Vagina (tissue), 2 donors: ENCODE measurements at places on chromosomes 11 and 22.

DNA sequence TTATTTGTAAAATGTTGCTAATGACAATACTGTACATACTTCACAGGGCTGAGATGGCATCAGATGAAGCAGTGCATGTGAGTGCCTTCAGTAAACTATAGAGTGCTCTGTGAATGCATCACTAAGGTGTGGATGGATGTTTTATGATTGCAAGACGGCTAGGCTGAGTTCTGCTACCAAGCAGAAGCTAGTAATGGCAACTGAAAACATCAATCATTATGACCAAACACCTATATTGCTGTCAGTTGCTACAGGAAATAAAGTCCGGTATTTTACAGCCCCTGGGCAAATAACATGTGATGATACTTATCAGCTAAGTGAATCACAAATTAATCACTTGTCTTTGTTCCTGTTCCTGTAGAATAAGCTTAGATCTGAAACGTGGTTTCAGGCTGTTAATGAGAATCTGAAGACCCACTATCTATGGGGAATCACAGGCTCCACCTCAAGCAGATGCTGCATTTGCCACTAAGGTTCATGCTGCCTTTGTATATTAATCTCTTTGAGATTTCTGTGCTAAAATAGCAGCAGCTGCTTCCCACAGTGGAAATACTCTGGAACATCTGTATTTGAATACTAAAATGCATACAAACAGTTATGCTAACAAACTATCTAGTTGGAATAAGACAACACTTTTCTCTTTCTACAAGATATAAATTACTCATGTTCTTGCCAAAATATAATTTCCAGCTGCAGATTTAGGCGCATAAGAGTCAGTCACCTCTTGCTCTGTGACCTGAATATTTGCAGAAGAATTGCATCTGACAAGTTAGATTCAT is 254.0 kb upstream of the PITPNB start:
- no peak for DNase-seq

DNA sequence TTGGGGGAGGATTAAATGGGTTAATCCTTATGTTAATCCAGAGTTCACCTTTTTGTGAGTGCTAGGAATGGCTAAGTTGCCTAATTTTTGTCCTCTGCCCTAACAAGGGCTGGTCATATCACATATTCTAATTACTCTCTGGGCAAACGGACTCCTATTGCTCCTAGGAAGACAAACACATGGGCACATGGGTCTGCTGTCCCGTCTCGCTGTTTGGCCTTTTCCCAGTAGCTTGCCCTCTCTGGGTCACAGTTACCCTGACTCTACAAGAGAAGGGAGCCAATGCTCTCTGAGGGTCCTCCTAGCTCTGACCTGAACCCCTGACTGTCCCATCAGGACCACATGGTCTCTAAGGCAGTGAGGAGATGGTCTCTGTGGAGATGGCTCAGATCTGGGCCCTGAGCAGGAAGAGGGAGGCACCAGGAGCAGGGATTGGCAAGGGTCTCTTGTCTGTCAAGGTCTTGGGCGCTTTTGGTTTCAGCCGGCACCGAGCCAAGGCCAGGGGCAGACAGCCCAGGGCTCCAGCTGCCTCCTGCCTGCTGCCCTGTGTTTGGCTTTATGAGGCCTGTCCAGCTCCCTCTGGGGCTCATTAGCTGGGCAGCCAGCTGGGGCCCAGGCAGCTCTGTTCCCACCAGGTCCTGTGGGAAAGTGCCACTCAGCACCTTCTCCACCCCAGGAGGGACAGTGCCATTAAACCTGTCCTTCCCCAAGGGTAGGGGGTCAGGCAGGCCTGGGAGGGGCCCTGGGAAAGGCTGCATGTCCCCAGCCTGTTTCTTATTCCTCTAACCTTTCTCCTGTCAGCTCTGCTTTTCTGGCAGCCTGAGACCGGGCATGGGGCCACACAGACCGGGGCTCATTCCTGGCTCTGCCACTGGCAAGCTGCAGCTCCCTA is 559.9 kb downstream of the MN1 start:
- DNase-seq = no peak

DNA sequence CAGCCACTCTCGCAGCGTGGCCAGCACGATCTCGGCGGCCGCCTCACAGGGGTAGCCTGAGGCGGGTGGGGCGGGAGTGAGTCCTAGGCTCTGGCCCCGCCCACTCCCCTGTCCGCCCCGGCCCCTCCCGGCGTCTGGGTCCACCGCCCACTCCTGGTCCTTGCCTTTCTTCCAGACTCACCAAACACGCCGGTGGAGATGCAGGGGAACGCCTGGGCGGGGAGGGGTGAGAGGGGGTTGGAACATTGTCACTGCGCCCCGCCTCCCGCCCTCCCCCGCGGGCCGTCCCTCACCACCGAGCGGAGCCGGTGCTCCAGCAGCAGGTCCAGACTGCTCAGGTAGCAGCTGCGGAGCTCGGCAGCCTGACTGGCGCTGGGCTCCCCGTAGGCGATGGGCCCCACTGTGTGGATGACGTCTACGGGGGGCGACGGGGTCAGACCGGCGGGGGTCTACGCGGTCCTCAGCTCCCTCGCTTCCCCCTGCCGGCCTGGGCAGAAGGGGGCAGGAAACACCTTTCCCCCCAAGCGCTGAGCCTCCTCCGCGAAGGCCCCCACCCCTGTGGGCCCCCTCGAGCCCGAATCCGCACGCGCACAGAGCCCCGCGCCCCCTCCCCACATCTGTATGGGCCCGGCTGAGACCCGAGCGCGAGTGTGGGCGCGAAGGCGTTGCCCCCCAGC is 13.2 kb downstream of the OTUB1 start:
- no peak for DNase-seq

GRCh38 chr11:70313945-70314344 is 43.5 kb downstream of the PPFIA1 start:
- DNase-seq = no peak

GRCh38 chr11:112627588-112628045 is 333.6 kb upstream of the NCAM1 start:
- no peak for DNase-seq

- no peak for DNase-seq
Measured at GRCh38 chr22:43164636-43165035, 13.3 kb downstream of the TSPO start.

DNA sequence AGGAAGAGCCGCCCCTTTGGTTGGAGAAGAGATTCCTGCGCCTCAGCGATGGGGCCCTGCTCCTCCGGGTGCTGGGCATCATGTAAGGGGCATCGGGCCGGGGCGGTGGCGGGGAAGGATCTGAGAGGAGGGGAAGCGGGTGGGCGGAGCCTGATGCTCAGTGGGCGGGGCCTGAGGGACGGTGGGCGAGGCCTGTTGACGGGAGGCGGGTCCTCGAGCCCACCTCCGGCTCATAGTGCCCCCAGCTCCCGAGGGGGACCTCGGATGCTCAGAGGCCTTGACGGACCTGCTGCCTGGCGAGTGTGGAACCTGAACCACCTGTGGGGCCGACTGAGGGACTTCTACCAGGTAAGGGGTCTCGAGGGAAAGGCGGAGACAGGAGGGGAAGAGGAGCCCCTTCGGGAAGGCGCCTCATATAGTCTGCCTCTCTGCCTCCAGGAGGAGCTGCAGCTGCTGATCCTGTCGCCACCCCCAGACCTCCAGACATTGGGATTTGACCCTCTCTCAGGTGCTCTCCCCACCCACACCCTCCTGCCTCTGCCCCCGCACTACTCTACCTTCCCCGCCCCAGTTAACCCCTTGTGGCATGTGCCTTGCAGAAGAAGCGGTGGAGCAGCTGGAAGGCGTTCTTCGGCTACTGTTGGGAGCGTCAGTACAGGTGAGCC is 799 bp downstream of the CCDC88B start:
- no peak for DNase-seq

DNA sequence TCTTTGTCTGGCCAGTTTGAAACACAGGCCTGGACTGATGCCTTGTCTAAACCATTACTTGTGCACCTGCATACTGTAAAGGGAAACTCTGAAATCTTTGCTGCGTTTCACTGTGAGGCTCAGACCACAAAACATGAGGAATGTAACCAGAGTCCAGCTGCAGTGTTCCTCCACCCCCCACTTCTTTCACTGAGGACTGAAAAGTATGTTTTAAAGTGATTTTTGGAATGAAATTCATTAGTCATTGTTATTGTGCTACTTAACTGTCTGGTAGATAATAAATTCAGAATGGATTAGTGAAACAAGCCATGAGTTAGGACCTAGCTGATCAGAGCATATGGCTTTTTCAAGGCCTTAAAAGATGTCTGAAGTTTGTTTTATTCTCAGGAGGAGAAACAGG is 181.2 kb downstream of the WNT11 start:
- no peak for DNase-seq

- DNase-seq = no peak
Measured at GRCh38 chr11:67307545-67308001, 4.2 kb downstream of the SSH3 start.

GRCh38 chr11:69368119-69368880 is 74.3 kb downstream of the MYEOV start:
- peak; percentile 75 for DNase-seq
